Left kidney (tissue), 8 donors: ENCODE measurements at places on chromosomes 2 and 18. TPM values are rescaled to one million over a fixed set of nuclear protein-coding genes. Genes with fewer than 3 reads are reported as not detected.

TBR1 gene
- 0.03 TPM for polyA plus RNA-seq

GRCh38 chr2:197538412-197538811 is 22.5 kb downstream of the MOB4 start:
- DNase-seq, result no peak

HOXD12 gene
- polyA plus RNA-seq, result 0.32 TPM

PSMA8 gene
- not detected for polyA plus RNA-seq

IL1A gene
- 0.17 TPM for polyA plus RNA-seq

- no peak for DNase-seq
Observed at GRCh38 chr2:12361506-12361905, 355.2 kb upstream of the TRIB2 start.
